ENCODE measurements at places on chromosomes 3 and 15.

DNA sequence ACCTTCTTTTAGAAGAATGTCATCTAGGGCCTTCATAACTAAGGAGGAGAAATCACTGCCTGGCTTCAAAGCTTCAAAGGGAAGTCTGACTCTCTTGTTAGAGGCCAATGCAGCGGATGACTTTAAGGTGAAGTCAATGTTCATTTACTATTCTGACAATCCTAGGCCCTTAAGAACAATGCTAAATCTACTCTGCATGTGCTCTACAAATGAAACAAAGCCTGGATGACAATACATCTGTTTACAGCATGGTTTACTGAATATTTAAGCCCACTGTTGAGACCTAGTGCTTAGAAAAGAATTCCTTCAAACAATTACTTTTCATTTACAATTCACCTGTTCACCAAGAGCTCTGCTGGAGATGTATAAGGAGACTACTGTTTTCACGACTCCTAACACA, 160.4 kb upstream of the EPHA3 start:
- DNase-seq: no peak

- DNase-seq: no peak
Observed at GRCh38 chr3:32495085-32495484, 7.6 kb downstream of the CMTM6 start.

DNA sequence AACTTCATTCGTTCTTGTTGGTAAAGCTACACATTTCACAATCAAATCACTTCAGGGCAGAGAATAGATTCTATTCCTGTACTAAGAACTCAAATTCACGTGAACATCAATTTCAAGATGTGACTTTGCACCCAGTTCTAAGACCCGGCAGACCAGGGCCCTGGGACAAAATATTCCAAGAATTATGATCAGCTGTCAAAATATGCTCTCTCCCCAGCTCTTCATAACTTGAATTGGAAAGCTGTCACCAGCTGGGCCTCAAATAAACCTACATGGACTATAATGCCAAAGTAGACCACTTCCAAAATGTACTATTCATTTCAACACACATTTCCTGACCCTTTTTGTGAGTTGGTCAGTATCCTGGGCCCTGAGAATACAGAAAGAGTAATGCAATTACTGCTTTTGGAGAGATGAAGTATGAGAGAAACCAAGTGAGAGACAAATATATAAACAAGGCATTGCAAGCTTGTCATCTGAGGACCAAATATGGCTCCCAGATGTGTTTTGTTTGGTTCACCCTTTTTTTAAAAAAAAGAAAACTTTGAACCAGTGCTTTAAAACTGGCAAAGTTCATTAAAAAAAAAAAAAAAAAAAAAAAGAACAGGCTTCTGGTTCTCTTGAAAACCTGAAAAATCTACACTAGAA, 14.9 kb downstream of the MAGI1 start:
- DNase-seq: no peak

- DNase-seq: no peak
Observed at GRCh38 chr3:107258300-107258699, 118.9 kb upstream of the CCDC54 start.

GRCh38 chr3:22977650-22978289, 225.4 kb upstream of the UBE2E2 start:
- no peak for DNase-seq

GRCh38 chr3:115486880-115487279, 136.4 kb upstream of the GAP43 start:
- DNase-seq: no peak

DNA sequence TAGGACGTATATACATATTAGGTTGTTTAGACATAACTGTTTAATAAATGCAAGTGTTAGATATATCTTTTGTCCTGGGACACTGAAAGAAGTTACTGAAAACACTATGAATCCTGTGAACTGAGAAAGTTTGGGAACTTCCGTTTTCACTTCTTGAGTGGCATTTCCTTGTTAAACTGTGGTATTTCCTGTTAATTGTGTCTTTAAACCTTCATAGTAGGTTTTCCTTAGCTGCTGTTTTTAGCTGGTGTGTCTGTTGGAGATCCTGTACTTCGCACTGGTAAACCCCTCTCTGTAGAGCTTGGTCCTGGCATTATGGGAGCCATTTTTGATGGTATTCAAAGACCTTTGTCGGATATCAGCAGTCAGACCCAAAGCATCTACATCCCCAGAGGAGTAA, 37.1 kb downstream of the ATP6V1A start:
- DNase-seq: no peak

DNA sequence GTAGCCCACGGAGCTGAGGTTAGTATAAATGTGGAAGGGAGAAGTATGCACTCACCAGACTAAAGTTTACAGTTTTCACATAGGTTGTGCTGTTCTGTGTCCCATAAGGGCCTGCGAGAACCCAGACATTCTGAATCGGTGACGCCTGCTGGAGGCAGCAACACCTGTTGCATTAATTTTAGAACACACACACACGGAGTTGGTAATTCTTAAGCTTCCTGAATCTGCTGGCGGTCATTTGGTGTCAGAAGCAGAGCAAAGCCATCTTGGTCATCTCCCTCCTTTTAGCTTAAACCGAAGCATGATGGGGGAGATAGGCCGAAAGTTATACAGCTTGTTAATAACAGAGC, 41.1 kb upstream of the AP3B2 start:
- no peak for DNase-seq

DNA sequence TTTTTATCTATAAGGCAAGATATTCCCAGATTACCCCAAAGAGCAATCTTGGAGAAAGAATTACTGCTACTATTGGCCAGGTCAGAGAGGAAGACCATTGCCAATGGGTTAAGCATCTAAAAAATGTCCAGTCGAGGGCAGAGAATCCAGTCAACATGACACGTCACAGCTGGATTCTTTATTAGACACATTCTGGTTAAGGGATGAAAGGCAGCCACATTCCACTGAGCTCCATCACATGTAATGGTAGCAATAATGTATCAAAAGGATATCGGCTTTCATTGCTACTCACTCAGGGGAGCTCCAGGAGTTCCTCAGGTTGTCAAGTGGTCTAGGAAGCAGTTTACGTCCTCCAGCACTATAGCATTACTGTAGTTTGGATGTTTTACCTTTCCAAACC, 421.1 kb downstream of the PLOD2 start:
- no peak for DNase-seq

GRCh38 chr3:44318891-44319311, 19.7 kb upstream of the TCAIM start:
- no peak for DNase-seq

DNA sequence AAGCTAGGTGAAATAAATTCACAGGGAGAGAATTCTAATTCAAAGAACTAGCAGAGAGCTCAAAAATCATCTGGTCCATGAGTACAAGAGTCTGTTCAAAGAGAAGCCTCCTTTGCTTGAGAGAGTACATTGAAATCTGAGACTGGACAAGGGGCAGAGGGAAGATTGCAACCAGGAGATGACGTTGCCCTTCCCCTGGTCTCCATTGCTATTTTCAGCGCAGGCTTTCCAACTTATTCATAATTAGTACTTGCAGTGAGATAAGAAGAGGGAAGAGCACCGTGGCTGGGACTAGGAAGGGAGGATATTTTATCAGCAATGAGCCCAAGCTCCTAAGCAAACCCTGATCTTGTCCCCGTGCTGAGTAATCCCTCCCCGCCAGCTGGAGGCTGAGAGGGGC, 251.8 kb upstream of the RORA start:
- DNase-seq: no peak

GRCh38 chr3:187210545-187211327, 13.4 kb downstream of the RTP1 start:
- no peak for DNase-seq

GRCh38 chr3:3165241-3165640, 14.2 kb downstream of the CRBN start:
- no peak for DNase-seq

DNA sequence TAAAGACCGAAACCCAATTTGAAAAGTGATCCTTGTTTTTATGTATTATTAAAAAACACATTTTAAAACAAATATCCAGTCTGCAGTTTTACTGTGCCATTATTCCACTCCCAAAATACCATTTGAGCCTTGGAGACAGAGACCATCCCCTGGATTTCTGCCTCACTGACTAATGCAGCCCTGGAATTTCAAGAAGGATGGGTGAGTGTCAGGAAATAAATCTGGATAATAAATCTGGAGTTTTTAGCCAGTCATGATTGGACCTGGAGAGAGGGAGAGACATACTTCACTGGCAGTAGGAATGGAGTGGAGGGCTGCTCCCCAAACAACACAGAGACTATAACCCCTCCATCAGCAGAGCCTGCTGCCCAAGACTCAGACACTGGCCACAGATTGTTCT, 123.3 kb downstream of the MYLK start:
- no peak for DNase-seq

GRCh38 chr3:168812234-168812633, 716.5 kb upstream of the GOLIM4 start:
- DNase-seq: no peak

DNA sequence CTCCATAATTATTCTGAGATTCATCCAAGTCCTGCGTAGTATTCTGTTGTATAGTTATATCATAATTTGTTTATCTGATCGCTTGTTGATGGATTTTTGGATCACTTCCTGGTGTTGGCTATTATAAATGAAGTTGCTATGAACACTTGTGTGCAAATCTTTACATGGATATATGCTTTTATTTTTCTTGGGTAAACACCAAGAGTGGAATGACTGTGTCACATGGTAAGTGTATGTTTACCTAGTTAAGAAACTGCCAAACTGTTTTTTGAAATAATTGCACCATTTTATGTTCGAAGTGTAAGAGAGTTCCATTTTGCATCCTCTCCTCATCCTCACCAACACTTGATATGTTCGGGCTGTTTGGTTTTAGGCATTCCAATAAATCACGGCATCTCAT, 360.4 kb upstream of the FRG2C start:
- no peak for DNase-seq

DNA sequence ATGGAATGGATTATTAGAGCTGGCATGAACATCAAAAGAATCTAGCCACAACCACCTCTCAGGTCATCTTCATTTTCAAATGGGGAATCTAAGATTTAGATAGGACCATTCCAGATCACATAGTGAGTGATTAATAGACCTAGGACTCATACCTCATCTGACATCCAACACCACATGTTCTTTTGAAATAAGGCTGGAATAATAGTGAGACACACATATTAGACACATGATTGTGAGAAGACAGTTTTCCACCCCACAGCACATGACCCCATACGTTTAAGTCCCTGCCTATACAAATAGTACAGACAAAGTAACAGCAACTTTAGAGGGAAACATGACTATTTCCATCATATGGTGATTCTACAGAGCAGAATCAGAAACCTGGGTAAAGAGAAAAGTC, 344.7 kb upstream of the TPRG1 start:
- no peak for DNase-seq

- peak; percentile 22 for DNase-seq
Observed at GRCh38 chr3:133384331-133385027, 15.4 kb upstream of the BFSP2 start.

- DNase-seq: no peak
Observed at GRCh38 chr15:29921130-29921601, 98.9 kb upstream of the TJP1 start.

DNA sequence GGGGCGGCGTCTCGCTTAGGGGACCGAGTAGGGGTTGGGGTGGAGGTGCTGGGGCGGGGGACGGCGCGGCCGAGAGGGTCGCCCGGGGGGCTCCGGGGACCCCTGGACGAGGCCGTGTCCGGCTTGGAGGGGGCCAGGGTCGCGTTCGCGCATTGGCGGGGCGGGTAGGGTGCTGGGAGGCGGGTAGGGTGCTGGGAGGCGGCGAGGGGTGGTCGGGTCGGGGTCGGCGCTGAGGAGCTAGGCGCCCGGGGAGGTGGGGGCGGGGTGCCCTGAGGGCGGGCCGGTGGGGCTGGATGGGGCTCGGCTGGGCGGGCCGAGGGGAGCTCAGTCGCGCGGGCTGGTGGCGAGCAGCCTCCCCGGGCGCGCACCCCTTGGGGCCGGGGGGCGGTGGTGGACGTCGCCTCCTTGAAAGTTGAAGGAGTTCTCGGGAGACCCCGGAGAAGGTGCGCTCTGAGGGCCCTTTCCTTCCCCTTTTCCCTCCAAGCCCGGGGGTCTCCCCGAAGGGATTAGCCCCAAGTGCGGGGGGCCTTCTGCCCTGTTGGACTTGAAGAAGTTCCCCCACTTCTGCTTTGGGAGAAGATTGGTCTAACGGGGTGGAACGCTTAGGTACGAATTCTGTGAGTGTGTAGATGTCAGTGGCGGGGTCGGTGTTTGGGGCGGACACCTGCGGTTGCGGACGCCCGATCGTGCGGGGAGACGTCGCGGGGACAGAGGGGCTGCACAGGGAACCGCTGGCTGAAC, 543 bp downstream of the MEF2A start:
- DNase-seq: peak; percentile 55

- no peak for DNase-seq
Observed at GRCh38 chr15:43095708-43096347, 10.0 kb downstream of the UBR1 start.

DNA sequence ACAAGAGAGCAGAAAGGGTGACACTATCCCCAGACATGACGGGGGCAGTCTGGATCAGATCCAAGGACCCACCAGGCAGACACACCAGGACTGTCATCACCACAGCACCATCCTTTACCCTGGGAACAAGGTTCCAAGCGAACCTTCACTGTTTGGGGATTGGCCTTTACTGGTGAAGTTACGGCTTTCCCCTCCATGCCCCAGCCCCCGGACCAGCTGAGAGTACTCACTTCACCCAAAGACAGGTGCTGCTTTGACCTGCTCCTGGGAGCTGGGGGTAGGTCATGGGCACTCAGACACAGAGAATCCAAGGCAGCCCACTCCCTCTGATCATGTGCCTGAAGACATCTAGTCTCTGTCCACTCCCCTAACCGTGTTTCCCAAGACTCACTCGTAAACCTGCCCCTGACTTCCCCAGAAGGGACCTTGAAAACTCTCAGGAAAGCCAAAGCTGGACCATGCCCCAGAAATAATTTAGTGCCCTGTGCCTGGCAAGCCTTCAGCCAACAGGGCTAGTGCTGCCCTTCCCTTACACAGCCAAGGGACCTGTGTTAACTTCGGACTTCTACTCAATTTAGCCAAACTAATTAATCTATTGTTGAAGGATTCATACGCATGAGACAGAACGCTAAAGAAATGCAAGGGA, 2.8 kb downstream of the RRP9 start:
- DNase-seq: peak; percentile 8

DNA sequence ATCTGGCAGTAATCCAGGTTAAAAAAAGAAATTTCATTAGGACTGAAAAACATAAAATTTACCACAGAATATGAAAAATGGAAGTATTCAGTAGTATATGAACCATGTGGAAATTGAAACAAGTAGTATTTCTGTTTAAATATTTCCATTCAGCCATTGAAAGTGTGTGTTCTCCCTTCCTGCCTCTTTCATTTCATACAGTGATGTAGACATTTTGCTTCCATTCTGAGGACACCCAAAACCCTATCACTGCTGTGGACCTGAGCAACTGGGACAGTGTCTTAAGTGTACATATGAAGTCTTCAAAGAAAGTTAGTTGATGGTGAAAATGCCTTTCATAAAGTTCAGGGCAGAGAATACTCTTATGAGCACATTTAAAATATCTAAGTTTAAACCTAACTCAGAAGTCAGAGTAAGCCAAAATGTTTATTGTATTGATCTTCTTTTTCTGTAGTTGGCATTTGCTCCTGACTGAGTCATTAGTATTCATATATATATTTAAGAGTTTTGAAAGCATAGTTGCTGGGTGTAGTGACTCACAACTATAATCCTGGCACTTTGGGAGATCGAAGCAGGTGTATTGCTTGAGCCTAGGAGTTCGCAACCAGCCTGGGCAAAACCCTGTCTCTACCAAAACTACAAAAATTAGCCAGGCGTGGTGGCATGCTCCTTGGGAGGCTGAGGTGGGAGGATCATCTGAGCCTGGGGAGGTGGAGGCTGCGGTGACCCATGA, 198.8 kb downstream of the KLHL25 start:
- no peak for DNase-seq
